ENCODE measurements at places on chromosomes 1 and 21. TPM values are rescaled to one million over a fixed set of nuclear protein-coding genes. Genes with fewer than 3 reads are reported as not detected.
A peak's percentile ranks its signal among the peaks of the same experiment; 100 is the strongest.

- DNase-seq, result peak; percentile 18
Observed at GRCh38 chr21:38712071-38712470, 93.7 kb upstream of the ETS2 start.

GRCh38 chr1:59155351-59155750, 141.5 kb upstream of the FGGY start:
- DNase-seq, result no peak

- DNase-seq, result peak; percentile 68
Observed at GRCh38 chr21:24290151-24290833, 1317.0 kb downstream of the MRPL39 start.

Gene CFAP45
- total RNA-seq, result 1.4 TPM

DNA sequence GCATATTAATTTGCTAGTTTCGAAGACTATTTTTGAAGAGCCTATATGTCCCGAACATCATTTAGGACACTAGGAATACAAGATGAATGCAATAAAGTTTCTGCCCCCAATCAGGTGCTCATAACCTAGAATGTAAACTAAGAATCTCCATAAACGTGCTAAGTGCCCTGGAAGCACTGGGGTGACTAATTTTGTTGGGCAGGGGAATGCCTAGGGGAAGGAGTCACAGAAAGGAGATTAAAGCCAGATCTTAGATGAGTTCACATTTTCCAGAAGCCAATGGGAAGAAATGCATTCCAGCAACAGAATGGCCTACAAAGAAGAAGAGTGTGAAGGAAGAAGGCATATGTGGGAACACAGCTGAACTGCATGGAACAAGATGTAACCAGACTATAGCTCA, 19.5 kb downstream of the SCYL3 start:
- no peak for DNase-seq

Gene KAZN
- total RNA-seq, result 1.7 TPM

Gene MPZ
- total RNA-seq, result 3.3 TPM

DNA sequence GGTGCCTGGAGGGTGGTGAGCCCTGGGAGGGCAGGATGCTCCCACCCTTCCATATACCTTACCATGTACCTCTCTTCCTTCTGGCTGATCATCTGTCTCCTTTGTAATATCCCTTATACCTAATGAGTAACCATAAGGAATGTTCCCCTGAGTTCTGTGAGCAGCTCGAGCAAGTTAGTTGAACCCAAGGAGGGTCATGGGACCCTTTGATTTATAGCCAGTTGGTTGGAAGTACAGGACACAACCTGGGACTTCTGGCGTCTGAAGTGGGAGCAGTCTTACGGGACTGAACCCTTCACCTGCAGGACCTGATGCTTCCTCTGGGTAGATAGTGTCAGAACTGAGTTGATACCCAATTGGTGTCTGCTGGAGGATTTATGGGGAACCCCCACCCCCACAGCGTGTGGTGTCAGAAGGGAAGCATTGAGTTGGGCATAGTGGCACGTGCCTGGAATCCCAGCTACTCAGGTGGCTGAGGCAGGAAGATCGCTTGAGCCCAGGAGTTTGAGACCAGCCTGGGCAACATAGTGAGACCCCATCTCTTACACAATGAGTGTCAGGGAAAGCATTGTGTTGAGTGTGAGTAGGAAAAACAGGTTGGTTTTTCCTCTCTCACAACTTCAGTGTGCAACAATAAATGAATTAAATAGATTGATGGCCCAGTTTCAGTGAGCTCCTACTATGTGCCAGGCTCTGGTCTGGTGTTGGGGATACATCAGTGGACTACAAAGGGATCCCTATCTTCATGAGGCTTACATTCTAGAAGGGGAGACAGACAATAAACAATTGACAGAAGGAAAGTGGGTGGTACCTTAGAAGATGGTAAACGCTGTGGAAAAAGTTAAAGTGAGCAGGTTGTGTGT, 16.0 kb downstream of the DNAJC16 start:
- no peak for DNase-seq

DNA sequence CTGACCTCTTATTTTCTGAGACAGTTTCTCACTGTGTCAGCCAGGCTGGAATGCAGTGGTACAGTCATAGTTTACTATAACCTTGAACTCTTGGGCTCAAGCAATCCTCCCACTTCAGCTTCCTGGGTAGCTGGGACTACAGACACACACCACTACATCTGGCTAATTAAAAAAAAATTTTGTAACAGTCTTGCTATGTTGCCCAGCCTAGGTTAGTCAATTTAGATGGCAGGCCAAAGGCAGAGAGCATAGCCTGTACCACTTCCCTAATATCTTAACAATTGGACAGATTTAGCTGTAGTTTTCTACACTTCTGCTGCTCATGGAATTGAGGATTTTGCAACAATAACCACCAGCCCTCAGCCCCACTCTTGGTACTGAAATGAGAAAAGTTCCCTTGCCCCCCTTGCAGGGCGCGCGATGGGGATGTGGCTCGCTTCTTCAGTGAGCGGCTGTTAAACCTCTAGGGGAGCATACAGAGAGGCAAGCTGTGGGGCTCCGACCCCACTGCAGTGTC, 34.9 kb upstream of the PTGFRN start:
- DNase-seq, result peak; percentile 18

GRCh38 chr1:7264101-7264500, 478.8 kb downstream of the CAMTA1 start:
- no peak for DNase-seq

DNA sequence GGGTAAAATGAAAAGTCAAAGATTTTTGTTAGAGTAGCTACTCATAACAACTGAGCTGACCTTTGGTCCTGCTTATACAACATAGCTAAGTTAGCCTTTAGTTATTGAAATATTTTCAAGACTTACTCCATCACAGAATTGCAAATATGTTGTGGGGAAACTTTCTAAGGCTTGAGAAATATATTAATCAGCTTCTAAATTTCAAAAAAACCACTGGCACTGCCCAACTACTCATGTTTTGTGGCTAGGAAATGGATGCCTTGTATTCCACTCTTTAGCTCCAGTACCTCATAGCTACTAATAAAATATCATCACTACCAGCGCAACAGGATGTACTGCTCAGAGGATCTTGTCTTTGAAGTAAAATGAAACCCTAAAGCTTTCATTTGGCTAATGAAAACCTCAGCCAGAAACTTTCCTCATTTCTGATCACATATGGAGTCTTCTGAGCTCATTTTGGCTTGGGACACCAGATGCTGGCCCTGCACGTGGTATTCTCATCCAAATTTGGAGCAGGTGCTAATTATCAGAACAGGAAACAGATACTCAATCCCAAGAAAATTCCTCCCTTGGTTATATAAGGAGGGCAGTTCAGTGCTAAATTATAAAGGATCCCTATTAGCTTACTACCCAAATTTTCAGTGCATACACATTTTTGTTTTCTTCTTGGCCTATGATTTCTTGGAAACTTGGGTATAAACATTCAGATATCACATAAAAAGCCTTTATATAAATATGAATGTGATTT, 690.7 kb downstream of the ADGRL2 start:
- DNase-seq, result no peak

DNA sequence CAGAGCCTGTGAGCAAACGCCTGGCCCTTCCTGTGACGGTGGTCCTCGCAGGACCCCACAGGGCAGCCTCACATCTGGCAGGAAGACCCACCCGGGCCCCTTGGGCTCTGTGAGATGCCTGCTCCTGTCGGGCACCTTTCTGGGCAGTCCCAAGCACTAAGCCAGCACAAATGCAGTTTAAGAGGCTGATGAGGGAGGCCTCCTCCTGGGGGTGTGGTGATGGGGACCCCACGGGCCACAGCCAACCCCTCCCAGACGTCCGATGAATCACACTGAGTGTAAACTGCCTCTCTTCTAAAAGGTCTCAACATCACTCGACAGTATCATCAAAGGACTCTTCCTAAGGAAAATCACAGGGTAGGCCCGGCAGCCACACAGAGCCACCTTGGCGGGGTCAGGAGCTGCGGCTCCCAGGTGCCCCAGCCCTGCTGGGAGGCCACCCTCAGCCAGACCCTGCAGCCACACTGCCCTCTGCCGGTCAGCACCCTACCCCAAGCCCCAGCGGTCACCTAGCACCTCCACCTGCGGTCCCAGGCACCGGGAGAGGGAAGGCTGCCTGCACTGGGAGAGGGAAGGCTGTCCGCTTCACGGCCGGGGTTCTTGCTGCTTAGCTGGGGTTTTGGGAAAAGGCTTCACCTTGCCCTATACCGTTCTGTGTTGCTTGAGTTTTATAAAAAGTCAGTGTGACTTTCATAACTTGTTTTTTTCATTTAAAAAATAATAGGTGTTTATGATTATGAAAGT, 3.9 kb upstream of the PRKCZ start:
- DNase-seq, result peak; percentile 75

DNA sequence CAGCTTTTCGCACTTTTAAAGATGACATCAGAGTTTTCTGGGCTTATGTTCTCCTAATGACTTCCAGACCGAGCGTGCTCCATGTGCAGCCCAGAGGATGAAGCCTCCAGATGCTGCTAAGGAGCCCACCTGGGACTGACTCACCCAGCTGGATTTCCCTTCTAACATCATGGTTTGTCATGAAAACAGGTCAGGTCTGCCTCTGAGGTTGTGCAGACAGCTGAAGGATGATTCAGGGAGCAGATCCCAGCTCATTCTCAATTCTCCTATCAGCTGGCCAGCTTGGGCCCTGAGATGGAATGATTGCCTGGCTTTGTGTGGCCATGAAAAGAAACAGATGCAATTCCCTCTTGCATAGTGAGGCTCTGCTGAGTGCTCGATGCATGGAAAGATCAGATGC, 123.9 kb upstream of the DUSP10 start:
- no peak for DNase-seq

GRCh38 chr1:171081314-171081753, 9.4 kb upstream of the FMO3 start:
- no peak for DNase-seq

GRCh38 chr1:173430677-173431303, 46.3 kb upstream of the PRDX6 start:
- no peak for DNase-seq

DNA sequence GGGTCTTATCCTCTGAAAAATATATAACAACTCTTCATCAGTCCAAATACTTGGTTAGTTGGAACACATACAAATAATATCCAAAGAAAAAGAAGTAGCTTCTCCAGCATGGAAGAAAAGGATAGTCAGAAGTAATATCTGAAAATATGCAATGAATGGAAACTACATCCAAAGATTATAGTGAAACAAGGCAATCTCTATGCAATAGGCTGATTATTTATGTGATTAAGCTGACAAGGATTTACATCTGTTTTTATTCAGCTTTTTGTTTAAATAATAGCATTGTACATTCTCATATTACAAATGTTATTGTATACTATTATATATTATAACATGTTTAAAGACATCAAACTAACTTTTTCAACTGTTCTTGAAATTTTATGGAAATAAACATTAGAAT, 15.3 kb upstream of the TGFBR3 start:
- no peak for DNase-seq

Gene PADI3
- total RNA-seq, result not detected

DNA sequence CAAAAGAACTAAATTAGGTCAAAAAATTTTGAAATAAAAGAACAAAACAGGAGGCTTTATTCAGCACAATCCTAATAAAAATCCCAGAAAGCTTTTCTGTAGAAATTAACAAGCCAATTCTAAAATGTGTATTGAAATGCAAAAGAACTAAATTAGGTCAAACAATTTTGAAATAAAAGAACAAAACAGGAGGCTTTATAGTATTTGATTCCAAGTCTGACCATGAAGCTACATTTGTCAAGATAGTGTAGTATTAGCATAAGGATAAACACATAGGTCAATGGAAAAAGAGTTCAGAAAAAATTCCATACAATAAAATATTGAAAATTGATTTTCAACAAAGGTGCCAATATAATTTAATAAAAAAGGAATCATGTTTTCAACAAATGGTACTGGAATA, 10.8 kb downstream of the LRRC40 start:
- DNase-seq, result no peak

DNA sequence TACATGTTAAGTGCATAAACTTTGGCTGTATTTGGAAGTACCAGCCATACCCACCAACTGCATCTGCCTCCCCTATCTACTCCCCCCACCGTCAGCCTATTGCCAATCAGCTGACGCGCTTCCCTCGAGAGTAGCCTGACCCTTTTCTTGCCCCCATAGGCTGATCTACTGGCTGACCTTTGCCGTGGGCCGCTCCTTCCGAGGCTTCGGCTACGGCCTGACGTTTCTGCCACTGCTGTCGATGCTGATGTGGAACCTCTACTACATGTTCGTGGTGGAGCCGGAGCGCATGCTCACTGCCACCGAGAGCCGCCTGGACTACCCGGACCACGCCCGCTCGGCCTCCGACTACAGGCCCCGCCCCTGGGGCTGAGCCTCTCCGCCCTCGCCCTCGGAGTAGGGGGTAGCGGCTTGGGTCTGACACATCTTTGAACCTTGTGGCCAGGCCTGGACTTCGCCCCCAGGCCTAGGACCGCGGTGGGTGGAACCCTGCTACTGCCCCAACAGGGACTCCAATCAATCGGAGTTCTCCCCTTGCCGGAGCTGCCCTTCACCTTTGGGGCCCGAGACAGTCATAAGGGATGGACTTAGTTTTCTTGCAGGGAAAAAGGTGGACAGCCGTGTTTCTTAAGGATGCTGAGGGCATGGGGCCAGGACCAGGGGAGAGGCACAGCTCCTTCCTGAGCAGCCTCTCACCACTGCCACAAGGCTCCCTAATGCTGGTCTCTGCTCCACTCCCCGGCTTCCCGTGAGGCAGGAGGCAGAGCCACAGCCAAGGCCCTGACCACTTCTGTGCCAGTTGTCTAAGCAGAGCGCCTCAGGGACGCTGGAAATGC, 4.0 kb downstream of the GLMP start:
- peak; percentile 16 for DNase-seq

Gene ZNF683
- total RNA-seq, result 1.3 TPM

- DNase-seq, result no peak
Observed at GRCh38 chr1:164912290-164912689, 353.3 kb downstream of the PBX1 start.

GRCh38 chr1:54156201-54156600, 3.4 kb upstream of the CDCP2 start:
- DNase-seq, result no peak

Gene RAB29
- 20.1 TPM for total RNA-seq

DNA sequence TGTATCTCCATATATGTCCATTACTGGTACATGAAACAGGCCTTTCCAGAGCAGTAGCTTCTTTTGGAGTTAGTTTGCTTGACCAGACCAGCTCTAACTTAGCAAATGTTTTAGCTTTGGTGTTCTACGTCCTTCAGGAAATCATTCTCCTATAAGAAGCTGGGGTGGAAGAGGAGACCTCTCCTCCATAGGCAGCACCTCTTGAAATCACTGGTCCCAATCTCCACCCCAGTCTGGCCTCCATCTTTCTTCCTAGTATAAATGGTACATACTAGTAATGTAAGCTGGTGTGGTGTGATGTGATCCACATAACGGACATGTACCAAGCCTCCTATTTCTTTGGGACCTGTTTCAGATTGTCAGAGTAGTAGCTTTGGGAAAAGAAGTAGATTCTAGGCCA, 171.4 kb downstream of the DHRS3 start:
- no peak for DNase-seq

- DNase-seq, result no peak
Observed at GRCh38 chr1:5640845-5641244, 351.4 kb downstream of the NPHP4 start.

- DNase-seq, result no peak
Observed at GRCh38 chr1:113278371-113278770, 111.9 kb upstream of the MAGI3 start.
